ENCODE measurements at places on chromosomes 6 and 20. TPM values are rescaled to one million over a fixed set of nuclear protein-coding genes. Genes with fewer than 3 reads are reported as not detected.

GRCh38 chr6:90544081-90544480 is 42.8 kb downstream of the MAP3K7 start:
- no peaks in the 10 kb centered on the region for H3K4me1 ChIP-seq
- peaks cover 44% of the 10 kb centered on the region for H3K36me3 ChIP-seq

GRCh38 chr6:48101290-48101689 is 9.7 kb downstream of the PTCHD4 start:
- DNase-seq, result no peak
- no peaks in the 10 kb centered on the region for H3K36me3 ChIP-seq

The KCNQ5 gene
- 0.43 TPM for total RNA-seq

- no peak overlapping the region for H3K4me3 ChIP-seq
- DNase-seq, result peak; percentile 77
- no peaks in the 10 kb centered on the region for H3K36me3 ChIP-seq
Observed at GRCh38 chr20:58433759-58434158, 44.7 kb downstream of the VAPB start.

DNA sequence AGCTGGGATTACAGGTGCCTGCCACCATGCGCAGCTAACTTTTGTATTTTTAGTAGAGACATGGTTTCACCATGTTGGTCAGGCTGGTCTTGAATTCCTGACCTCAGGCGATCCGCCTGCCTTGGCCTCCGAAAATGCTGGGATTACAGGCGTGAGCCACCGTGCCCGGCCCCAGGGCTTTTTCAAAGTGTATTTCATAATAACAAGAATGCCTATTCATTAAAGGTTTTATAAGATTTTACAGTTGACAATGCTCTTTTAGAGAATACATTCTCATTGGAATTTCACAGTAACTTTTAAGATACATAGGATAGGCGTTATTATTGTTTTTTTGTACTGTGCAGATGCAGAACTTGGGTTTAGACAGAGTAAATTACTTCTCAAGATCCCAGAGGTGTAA is 52.6 kb upstream of the PTPRK start:
- no peak overlapping the region for H3K4me3 ChIP-seq
- H3K27me3 ChIP-seq, result no peaks in the 10 kb centered on the region
- no peak overlapping the region for H3K27ac ChIP-seq

DNA sequence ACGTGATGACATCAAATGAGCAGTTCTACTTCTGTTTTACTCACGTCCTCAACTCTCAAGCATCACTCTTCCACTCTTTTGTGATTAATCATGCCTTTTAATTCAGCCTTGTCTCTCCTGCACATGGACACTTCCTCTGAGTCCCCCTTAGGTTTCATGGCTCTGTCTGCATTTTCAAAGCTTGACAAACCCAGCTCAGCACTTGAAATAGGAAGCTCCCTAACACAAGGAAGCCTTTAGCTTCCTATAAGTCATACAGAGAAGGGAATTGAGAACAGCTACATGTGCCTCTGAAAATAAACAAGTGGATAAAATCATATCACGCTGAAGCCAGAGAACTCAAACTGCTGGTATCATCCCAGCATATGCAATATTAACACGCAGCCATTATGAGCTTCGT is 21.2 kb downstream of the KIF16B start:
- H3K27ac ChIP-seq, result no peak overlapping the region
- H3K4me3 ChIP-seq, result no peak overlapping the region
- DNase-seq, result no peak
- no peaks in the 10 kb centered on the region for H3K36me3 ChIP-seq
- H3K4me1 ChIP-seq, result no peaks in the 10 kb centered on the region

- no peak overlapping the region for H3K4me3 ChIP-seq
- H3K27me3 ChIP-seq, result no peaks in the 10 kb centered on the region
- DNase-seq, result no peak
- no peaks in the 10 kb centered on the region for H3K4me1 ChIP-seq
- no peaks in the 10 kb centered on the region for H3K36me3 ChIP-seq
- H3K27ac ChIP-seq, result no peak overlapping the region
Observed at GRCh38 chr20:57980506-57980905, 247.9 kb downstream of the ANKRD60 start.

The GSTA2 gene
- total RNA-seq, result not detected

GRCh38 chr6:82872185-82872584 is 193.5 kb downstream of the UBE3D start:
- peaks cover 17% of the 10 kb centered on the region for H3K4me1 ChIP-seq
- no peaks in the 10 kb centered on the region for H3K36me3 ChIP-seq
- no peak for DNase-seq
- H3K4me3 ChIP-seq, result no peak overlapping the region

- H3K27me3 ChIP-seq, result peaks cover 14% of the 10 kb centered on the region
- H3K4me1 ChIP-seq, result peaks cover 18% of the 10 kb centered on the region
- peak; percentile 27 for DNase-seq
- H3K27ac ChIP-seq, result no peak overlapping the region
- peak overlapping the region; percentile 62 for H3K4me3 ChIP-seq
Observed at GRCh38 chr6:21664314-21665109, 71.0 kb downstream of the SOX4 start.

- peak overlapping the region; percentile 52 for H3K4me3 ChIP-seq
- H3K4me1 ChIP-seq, result peaks cover 14% of the 10 kb centered on the region
- H3K27me3 ChIP-seq, result no peaks in the 10 kb centered on the region
- H3K36me3 ChIP-seq, result no peaks in the 10 kb centered on the region
- DNase-seq, result no peak
Observed at GRCh38 chr20:53660078-53660909, 66.7 kb upstream of the ZNF217 start.

The E2F1 gene
- total RNA-seq, result 2.3 TPM

The RAMACL gene
- 1.3 TPM for total RNA-seq

All from astrocyte (in vitro differentiated cells and primary cell).